ENCODE measurements at places on chromosomes 5 and 9.

GRCh38 chr5:123097871-123098735 is 9.1 kb downstream of the PRDM6 start:
- no peak overlapping the region for H3K4me3 ChIP-seq
- no peaks in the 10 kb centered on the region for H3K36me3 ChIP-seq
- H3K27ac ChIP-seq = no peak overlapping the region

DNA sequence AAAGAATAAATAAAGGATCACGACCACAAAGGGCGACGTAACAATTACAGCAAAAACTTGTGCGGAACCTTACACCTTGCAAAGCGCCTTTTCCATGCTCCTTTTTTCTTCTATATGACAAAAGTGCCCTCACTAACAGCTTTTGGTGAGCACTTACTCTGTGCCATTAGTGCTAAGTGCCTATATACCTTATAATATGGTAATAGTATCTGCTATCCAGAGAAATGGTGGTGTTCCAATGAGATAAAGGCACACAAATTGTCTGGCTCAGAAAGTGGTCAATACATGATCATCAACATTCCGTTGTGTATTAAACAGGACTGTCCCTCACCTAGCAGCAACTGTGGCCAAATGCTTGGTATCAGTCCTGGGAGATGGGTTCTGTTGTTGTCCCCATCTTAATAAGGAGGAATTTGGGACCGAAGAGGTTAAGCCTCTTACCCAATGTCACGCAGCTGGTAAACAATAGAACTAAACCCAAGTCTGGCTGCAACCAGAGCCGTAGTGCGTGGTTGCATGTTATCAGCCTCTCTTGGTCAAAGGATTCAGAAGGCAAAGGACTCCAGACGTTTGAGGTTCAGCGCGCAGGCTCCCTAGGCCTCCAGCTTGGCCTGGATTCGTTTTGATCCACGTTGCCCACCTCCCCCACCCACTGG is 564 bp upstream of the TOR2A start:
- peaks cover 9% of the 10 kb centered on the region for H3K36me3 ChIP-seq
- H3K27me3 ChIP-seq = no peaks in the 10 kb centered on the region
- peak overlapping the region; percentile 93 for H3K27ac ChIP-seq
- H3K4me1 ChIP-seq = peaks cover 14% of the 10 kb centered on the region
- no peak for DNase-seq

GRCh38 chr5:2139478-2139877 is 256.8 kb upstream of the IRX4 start:
- H3K4me1 ChIP-seq = no peaks in the 10 kb centered on the region
- H3K27me3 ChIP-seq = peaks cover 7% of the 10 kb centered on the region
- no peaks in the 10 kb centered on the region for H3K36me3 ChIP-seq
- H3K27ac ChIP-seq = no peak overlapping the region

DNA sequence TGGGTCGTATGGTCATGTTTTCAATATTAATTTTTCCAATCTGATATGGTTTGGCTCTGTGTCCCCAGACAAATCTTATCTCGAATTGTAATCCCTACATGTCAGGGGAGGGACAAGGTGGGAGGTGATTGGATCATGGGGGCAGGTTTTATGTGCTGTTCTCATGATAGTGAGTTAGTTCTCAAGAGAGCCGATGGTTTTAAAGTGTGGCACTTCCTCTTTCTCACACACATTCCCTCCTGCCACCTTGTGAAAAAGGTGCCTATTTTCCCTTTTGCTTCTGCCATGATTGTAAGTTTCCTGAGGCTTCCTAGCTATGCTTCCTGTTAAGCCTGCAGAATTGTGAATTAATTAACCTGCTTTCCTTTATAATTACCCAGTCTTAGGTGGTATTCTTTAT is 309.1 kb upstream of the GRIN3A start:
- no peak overlapping the region for H3K4me3 ChIP-seq
- H3K27me3 ChIP-seq = no peaks in the 10 kb centered on the region
- H3K36me3 ChIP-seq = no peaks in the 10 kb centered on the region
- no peak for DNase-seq

- no peaks in the 10 kb centered on the region for H3K36me3 ChIP-seq
- no peaks in the 10 kb centered on the region for H3K27me3 ChIP-seq
- H3K4me3 ChIP-seq = no peak within 1 kb of the TSS
- no peak for DNase-seq
- H3K4me1 ChIP-seq = peaks cover 2% of the 10 kb centered on the region
These were observed at the start of gene IL17B for GRCh38 chr5:149379177-149379761. Gene IL17B (minus strand): TSS chr5:149379292. CDS start chr5:149379225, 67 bp downstream.

- H3K27me3 ChIP-seq = no peaks in the 10 kb centered on the region
- H3K27ac ChIP-seq = no peak overlapping the region
- no peak overlapping the region for H3K4me3 ChIP-seq
- DNase-seq = no peak
- H3K4me1 ChIP-seq = peaks cover 49% of the 10 kb centered on the region
- H3K36me3 ChIP-seq = peaks cover 3% of the 10 kb centered on the region
These were observed 17.5 kb upstream of the SEMA4D start for GRCh38 chr9:89515416-89515815.

- H3K27ac ChIP-seq = no peak overlapping the region
- no peak overlapping the region for H3K4me3 ChIP-seq
- H3K4me1 ChIP-seq = no peaks in the 10 kb centered on the region
These were observed 81.6 kb upstream of the BOD1 start for GRCh38 chr5:173697931-173698579.

DNA sequence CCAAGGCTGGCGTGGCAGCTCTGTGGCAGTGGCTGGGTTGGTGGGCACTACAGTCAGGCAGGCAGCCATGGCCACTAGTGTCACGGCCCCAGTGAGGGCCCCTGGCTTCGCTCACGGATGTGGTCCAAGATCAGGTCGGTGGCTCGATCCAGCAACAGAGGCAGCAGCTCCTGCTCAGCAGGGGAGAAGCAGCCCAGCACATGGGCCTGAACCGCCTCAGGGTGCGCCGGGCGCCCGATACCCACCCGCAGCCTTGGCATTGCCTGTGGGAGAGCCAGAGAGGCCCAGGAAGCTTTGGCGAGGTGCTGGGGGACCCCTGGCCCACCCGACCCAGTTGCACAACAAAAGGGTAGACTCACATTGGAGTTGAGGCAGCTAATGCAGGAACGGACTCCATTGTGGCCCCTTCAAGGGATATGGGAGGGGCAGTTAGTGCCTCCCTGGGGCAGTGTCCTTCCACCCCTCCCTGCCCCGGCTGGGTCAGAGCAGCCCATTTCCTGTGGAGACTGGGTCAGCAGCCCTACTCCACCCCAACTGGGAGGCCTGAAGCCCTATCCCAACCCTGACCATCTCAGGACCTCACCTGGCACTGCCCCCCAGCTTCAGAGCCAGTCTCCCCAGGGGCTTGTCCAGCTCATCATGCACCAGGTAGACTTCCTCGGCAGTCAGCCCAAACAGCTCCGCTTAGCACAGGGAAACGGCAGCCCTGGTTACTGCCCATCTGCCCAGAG is 1.3 kb downstream of the PTRH1 start:
- H3K4me1 ChIP-seq = peaks cover 19% of the 10 kb centered on the region
- peaks cover 2% of the 10 kb centered on the region for H3K27me3 ChIP-seq
- H3K4me3 ChIP-seq = peak overlapping the region; percentile 68
- H3K27ac ChIP-seq = peak overlapping the region; percentile 38
- DNase-seq = no peak

- no peak for DNase-seq
- no peak overlapping the region for H3K4me3 ChIP-seq
- peaks cover 4% of the 10 kb centered on the region for H3K4me1 ChIP-seq
- H3K27ac ChIP-seq = no peak overlapping the region
These were observed 43.1 kb upstream of the NSMF start for GRCh38 chr9:137502008-137502911.

GRCh38 chr5:8600843-8601242 is 731.9 kb downstream of the MTRR start:
- H3K27me3 ChIP-seq = no peaks in the 10 kb centered on the region
- H3K36me3 ChIP-seq = no peaks in the 10 kb centered on the region
- H3K27ac ChIP-seq = no peak overlapping the region
- H3K4me1 ChIP-seq = no peaks in the 10 kb centered on the region
- no peak for DNase-seq

DNA sequence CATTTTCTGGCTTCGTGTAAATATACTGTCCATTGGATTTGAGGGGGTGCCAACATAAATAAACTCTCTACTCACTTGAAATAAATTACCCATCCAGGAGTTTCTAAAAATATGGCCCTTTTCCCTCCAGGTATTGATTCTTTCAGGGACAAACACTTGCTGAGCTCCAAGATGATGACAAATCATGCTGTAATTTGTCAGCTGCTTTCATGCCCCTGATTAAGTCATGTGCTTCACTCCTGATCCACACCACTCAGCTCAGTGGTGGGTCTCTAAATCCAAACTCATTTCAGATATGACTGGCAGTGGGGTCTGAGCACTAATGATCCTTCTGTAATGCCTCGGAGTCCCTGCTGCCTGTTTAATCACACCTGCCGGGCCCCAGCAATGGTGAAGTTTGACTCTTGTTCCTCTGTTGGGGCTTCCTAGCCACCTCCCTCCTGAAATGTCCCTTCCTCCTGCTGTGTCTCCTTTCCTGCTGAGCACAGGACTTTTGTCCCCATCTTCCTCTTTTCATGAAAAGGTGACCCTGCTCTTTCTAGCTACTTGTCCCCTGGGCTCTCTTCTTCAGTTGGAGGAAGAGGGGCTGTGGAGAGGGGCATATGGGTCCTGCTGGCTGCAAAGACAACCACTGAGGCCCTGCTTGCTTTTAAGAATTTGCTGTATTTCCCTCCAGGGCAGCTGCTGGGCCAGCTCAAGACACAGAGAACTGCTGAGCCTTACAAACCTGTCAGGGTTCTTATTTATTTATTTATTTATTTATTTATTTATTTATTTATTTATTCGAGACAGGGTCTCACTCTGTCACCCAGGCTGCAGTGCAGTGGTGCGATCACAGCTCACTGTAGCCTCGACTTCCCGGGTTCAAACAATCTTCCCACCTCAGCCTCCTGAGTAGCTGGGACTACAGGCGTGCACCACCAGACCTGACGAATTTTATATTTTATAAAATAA is 200.0 kb downstream of the ATP10B start:
- H3K27ac ChIP-seq = no peak overlapping the region
- H3K4me3 ChIP-seq = no peak overlapping the region
- H3K36me3 ChIP-seq = peaks cover 2% of the 10 kb centered on the region
- no peak for DNase-seq
- H3K27me3 ChIP-seq = peaks cover 7% of the 10 kb centered on the region

- peak overlapping the region; percentile 86 for H3K27ac ChIP-seq
- peak overlapping the region; percentile 68 for H3K4me3 ChIP-seq
- peaks cover 23% of the 10 kb centered on the region for H3K36me3 ChIP-seq
- no peaks in the 10 kb centered on the region for H3K27me3 ChIP-seq
- DNase-seq = no peak
- peaks cover 68% of the 10 kb centered on the region for H3K4me1 ChIP-seq
These were observed 4.0 kb downstream of the SNX30 start for GRCh38 chr9:112754578-112754977.

DNA sequence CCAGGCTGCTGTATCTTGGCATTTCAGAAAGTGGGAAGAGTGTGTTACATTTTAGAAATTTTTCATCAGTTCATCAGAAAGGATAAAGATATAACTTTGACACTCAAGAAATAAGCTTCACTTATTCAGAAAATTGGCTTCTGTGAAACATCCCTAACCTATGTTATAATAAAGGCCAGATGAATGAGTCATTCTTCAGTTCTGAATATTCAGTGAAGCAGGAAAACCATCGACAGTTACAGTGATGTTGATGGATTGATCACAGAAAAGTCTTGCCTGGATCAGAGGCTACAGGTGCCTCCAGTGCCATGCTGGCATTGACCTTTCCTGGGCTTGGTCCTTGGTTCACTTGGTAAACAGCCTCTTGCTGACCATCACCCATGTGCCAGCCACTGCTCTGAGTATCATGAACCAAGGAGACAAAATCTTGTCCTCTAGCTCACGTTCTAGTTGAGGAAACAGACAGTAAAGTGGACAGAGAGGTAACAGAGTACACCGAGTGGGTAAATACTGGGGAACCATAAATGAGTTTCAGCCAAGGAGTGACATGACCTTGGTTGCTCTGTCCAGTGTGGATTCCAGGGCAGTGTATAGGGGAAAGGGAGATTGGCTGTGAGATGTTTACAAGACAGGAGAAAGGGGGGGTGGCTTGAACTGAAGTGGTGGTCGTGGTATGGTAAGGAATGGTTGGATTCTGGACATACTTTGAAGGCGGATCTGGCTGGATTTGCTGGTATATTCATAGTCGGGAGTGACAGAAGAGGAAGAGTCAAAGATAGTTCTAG is 98.6 kb downstream of the AMBP start:
- no peak overlapping the region for H3K4me3 ChIP-seq
- H3K36me3 ChIP-seq = no peaks in the 10 kb centered on the region
- no peaks in the 10 kb centered on the region for H3K4me1 ChIP-seq
- no peak for DNase-seq
- H3K27me3 ChIP-seq = no peaks in the 10 kb centered on the region

DNA sequence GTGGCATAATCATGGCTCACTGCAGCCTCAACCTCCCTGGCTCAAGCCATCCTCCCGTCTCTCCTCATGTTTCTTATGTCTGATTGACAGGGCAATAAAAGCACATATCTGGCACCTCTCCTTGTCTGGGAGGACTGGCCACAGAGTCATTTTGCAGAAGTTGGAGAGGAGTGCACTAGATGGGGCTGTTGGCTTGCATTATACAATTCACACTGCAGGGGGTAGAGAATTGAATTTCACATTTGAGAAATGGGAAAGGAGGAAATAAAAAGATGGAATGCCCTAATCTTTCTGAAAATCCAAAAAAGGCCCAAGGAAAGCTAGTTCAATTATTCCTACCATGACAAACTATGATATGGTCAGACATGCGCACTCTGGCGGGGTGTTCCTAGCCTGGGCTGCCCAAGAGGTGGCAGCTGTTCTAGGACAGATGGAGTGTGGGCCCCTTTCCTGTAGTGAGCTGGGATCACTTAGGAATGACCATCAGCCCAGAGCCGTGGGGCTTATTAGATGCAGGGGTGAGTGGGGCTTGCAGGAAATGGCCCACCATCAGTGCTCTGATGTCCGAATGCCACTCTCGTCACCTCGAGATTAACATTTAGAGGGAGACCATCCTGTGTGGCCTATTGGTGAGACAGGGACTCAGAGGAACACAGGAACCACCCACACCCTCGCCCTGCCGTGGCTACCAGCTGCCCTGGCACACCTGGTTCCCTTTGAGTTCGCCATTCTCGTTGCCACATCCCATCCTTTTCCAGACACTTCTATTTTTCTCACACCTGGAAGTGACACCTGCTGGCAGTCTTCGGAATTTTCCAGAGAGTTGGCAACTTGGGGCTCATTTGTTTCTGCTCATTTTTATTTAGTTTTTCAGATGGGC is 21.8 kb upstream of the ANKRD18A start:
- no peaks in the 10 kb centered on the region for H3K4me1 ChIP-seq
- no peaks in the 10 kb centered on the region for H3K27me3 ChIP-seq
- no peak for DNase-seq

DNA sequence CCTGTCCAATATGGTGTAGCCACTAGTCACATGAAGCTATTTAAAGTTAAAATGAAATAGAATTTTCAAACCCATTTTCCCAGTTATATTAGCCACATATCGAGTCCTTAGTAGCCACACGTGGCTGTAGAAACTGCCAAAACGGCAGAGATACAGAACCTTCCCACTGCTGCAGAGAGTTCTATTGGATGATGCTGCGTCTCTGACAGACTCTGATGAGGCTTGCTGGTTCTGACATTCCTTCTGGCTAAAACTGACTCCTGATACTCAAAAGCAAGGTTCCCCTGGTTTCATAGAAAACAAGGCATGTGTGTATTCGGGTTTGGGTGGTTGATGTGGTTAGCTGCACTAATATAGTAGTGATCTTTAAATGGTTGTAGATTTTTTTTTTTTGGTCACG is 91.5 kb downstream of the TLE4 start:
- H3K4me1 ChIP-seq = peaks cover 20% of the 10 kb centered on the region
- H3K27me3 ChIP-seq = no peaks in the 10 kb centered on the region
- peaks cover 24% of the 10 kb centered on the region for H3K36me3 ChIP-seq

All from activated naive CD8-positive, alpha-beta T cell treated with anti-CD3 and anti-CD28 coated beads, Interleukin-2, amount 10 ng/mL, durations not matched to agents 7 days and 5 days (primary cell).